Fibroblast of lung (primary cell): ENCODE measurements at places on chromosomes 16 and 17.

DNA sequence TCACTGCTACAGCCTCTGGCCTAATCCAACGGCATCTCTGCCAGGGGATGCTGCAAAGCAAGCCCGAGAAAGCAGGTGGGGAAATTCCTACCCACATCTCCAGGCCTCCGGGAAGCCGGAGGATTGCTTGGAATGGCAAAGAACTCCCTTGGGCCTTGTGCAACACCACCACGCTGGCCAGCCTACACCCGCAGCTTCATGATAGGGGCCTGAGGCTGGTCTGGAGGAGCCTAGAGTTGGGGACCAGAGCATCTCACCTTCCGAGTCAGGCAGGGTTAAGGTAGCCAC, 20.3 kb downstream of the GGA3 start:
- no peak for DNase-seq

GRCh38 chr16:1492923-1493745, at the start of gene TELO2:
Gene TELO2, plus strand, starts transcription at chr16:1493360. Its CDS starts 922 bp downstream, at chr16:1494282.
- DNase-seq: peak; percentile 63

DNA sequence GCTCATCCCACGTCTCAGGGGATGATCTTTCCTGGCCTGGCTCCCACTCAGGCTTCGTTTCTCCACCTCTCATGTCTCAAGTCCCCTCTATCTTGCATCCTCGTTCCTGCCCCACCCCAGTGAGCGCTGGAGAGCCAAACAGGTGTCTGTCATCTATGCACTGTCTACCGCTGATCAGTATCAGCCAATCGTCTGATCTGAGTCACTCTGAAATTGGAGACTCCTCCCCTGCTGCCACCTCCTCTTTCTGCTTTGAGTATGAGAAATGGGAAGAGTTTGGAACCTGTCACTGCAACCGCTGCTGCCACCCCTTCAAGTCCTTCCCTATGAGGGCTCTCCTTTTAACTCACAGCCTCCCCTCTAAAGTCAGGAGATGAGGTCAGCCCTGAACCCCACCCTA, 28.0 kb downstream of the FZD2 start:
- no peak for DNase-seq

- DNase-seq: peak; percentile 93
Measured at GRCh38 chr16:88452482-88453216, 431 bp upstream of the ZFPM1 start.

- DNase-seq: no peak
Measured at GRCh38 chr16:89155851-89156739, 15.5 kb upstream of the CDH15 start.

- DNase-seq: no peak
Measured at GRCh38 chr17:45043813-45044540, 7.5 kb downstream of the DCAKD start.

- peak; percentile 52 for DNase-seq
Measured at GRCh38 chr16:85235991-85236817, 123.9 kb upstream of the CIBAR2 start.

DNA sequence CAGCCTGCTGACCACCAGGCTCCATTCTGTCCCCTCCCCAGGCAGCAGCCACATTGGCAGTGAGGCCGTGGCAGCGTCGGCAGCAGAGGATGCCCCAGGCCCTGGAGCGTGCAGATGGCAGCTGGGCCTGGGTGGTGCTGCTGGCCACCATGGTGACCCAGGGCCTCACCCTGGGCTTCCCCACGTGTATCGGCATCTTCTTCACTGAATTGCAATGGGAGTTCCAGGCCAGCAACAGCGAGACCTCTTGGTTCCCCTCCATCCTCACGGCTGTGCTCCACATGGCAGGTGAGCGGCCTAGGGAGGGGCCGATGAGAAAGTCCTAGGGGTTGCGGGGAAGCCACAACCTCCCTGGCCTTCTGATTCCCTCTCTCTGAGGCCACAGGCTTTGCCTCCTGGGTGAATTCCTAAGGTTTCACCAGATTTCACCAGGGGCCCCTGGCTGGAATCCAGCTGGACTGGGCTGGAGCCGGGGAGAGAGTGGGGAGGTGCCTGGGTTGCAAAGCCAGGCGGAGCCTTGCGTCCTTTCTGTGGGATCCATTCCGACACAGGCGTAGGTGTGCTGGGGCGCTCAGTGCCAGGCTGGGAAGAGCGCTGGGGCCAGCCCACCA, 5.9 kb downstream of the SLC16A5 start:
- no peak for DNase-seq

DNA sequence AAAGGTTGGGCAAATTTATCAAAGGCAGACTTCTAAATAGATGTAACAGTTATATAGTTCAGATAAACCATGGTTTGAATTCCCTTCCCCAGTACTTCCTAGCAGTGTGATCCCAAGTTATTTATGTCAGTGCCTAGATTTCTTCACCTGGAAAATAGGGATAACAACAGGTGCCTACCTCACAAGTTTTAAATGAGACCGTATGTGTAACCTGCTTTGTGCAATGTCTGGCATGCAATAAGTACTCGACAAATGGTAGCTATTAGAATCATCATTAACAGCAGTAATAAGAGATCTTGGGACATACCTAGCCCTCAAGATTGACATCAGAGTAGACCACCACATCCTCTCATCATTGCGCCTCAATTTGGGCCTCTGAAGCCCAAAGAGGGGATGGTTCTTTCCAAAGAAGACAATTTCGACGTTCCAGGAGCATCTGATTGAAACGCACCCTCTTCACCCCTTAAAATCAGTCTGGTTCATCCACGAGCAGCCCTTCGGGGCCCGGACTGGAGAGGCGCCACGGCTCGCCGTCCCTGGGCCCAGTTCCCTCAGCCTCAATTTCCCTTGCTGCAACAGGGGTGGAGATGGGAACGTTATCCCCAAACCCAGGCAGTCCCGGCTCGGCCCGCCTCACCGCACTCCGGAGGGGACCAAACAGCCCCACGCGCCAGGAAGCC, 541 bp downstream of the ACACA start:
- peak; percentile 13 for DNase-seq

- DNase-seq: no peak
Measured at GRCh38 chr16:85556456-85557082, 56.6 kb upstream of the GSE1 start.

DNA sequence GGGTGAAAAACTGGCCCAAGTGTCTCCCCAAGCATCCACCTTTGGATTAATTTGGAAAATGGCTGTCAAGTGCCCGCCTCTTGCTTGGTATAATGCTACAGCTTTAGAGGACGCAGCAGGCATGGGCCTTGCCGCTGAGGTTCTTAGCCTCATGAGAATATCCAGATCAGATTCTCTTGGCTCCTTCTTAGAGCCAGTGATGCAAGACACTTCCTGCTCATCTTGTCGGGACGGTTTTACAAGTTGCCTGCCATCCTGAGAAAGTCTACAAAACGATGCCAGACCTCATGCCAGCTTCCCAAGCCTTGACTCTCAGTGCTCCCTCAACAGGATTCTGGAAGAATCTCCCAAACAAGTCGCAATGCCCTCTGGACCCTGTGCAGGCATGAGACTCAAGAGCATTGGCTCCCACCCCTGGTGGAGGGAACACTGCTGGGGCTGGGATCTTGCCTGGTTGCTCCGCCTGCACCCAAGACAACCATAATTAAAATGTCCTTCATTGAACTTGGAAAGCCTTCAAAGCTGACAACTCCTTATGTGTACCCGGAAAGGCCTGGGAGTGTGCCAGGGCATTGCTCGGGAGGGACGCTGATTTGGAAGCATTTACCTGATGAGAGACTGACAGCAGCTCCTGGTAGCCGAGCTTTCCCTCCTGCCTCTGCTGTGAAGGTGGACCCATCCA, 25.8 kb upstream of the STH start:
- no peak for DNase-seq

- DNase-seq: peak; percentile 56
Measured at GRCh38 chr17:66602659-66603384, 232.1 kb upstream of the CACNG5 start.

GRCh38 chr17:56471696-56472095, 121.8 kb upstream of the NOG start:
- peak; percentile 65 for DNase-seq

- no peak for DNase-seq
Measured at GRCh38 chr17:6386041-6386630, 48.8 kb downstream of the AIPL1 start.

GRCh38 chr17:15238057-15238456, 27.1 kb downstream of the PMP22 start:
- no peak for DNase-seq

GRCh38 chr17:49508061-49508865, 13.2 kb downstream of the NGFR start:
- DNase-seq: no peak

DNA sequence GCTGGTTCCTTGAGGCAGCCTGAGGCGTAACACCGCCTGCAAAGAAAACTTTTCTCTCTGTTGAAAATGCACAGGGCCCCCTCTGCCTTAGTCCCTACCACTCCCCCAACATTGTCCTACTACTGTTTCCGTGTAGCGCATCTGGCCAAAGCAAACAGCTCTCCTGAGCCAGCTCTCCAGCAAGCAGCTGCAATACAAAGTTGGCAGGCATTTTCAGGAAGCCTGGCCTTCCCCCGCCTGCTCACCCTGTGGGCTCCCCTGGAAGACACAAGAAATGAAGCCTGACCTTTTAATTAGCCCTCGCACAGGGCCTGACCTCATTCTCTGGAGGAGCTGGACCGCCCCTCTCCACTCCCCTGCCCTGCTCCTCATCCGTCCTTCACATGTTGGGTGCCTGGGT, 66.7 kb downstream of the SOX9 start:
- peak; percentile 65 for DNase-seq

- DNase-seq: no peak
Measured at GRCh38 chr16:66950971-66951790, 9.9 kb upstream of the CES3 start.

- DNase-seq: peak; percentile 77
Measured at GRCh38 chr16:10617662-10618420, 37.4 kb upstream of the EMP2 start.

DNA sequence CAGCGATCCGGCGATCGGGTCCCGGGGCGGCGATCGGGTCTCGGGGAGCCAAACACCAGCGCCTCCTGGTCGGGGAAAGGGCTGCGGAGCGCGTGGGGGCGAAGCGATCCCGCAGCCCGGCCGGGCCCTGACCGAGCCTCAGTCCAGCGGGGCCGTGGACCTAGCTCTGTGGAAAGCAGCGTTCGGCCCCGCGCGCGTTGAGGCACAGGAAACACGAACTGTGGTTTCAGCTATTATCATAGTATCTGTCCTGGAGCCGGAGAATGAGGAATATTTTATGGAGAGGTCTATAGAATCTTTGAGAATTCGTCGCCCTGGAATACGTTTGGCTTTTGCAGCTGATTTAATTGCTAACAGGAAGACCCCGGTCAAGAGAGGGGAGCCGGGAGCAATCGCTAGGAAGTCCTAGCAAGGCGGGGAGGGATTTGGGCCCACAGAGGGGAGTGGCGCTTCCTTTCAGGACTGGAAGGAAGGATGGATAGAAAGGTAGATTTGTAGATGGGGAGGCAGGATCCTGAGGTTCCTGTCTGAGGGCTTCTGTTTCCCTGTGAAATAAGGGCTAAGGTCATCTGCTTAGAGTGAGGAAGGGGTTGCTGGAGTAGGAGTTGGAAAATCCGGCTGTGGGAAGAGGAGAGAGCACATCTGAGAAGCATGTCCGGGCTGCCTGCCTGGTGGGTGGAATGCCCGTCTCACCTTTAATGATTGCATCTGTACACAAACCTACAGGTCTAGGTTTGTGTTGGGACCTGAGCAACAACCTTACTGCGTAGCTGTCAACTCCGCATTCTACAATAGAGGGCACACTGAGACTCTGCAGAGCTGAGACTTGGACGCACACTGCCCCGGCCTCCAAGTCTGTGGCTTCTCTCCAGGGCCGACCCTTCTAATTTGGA, 770 bp downstream of the CCNF start:
- DNase-seq: peak; percentile 9

- DNase-seq: no peak
Measured at GRCh38 chr17:11916091-11916490, 81.2 kb downstream of the ZNF18 start.

DNA sequence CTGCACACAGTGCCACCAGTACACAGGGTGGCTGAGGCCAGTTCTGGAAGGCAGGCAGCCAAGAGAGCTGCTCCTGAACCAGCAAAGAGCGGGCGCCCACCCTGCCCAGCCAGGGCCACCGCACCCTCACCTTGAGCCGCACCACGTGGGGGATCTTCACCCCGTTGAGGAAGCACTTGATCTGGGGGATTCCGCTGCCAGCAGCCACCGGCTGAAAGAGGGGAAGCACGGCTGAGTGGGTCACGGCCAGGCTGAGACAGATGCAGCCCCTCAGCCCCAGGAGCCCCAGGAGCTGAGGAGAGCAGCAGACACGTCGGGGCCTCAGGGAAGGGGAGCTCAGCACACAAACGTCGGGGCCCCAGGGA, 14.6 kb upstream of the CCDC154 start:
- no peak for DNase-seq

- DNase-seq: no peak
Measured at GRCh38 chr16:81105946-81106345, 9.8 kb upstream of the GCSH start.

- DNase-seq: peak; percentile 70
Measured at GRCh38 chr17:74961657-74962350, 10.8 kb downstream of the HID1 start.

GRCh38 chr16:68079626-68080344, 5.4 kb upstream of the NFATC3 start:
- DNase-seq: no peak

DNA sequence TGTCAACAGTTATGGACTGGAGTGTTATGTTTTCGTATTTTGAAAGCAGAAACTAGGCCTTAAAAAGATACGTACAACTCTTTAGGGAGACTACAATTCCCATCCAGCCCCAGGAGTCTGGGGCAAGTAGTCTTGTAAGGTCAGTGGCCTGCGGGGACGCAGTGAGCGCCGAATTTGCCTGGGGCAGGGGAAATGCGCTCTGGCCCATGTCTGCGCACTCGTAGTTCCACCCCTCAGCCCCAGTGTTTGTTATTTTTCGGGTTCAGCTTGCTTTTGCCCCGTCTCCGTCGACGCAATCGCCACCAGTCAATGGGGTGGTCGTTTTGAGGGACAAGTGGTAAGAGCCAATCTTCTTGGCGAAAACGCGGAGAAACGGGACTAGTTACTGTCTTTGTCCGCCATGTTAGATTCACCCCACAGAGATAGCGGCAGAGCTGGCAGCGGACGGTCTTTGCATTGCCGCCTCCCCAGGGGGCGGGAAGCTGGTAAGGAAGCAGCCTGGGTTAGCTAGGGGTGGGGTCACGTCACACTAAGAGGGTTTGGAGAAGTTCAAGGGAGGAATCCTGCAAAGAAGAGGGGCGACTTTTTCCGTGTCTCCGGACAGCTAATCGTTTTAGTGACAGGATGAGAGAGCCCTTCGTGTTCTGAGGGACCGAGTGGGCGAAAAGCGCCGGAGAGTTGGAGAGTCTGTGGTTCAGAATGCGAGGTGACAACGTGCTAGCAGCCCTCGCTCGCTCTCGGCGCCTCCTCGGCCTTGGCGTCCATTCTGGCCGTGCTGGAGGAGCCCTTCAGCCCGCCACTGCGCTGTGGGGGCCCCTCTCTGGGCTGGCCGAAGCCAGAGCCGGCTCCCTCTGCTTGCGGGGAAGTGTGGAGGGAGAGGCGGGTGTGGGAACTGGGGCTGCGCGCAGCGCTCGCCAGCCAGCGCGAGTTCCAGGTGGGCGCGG, 1.1 kb upstream of the BRCA1 start:
- DNase-seq: no peak

- no peak for DNase-seq
Measured at GRCh38 chr16:82055117-82055516, 20.1 kb downstream of the HSD17B2 start.
